ENCODE measurements at places on chromosomes 3 and 15.

DNA sequence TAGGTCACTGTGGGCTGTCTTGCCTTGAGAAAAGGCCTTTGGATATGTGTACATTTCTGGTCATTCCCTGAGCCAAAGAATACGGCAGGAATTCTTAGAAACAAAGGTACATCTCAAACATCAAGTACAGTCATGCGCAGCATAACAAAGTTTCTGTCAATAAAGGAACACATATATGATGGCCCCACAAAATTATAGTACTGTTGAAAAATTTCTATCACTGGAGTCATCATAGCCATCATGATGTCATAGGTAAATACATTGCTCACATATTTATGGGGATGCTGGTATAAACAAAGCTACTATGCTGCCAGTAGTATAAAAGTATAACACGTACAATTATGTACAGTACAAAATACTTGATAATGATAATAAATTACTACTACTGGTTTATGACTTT, 38.9 kb upstream of the NECTIN3 start:
- H3K36me3 ChIP-seq: no peaks in the 10 kb centered on the region
- H3K27me3 ChIP-seq: no peaks in the 10 kb centered on the region
- no peak overlapping the region for H3K4me3 ChIP-seq
- H3K27ac ChIP-seq: no peak overlapping the region
- DNase-seq: no peak

DNA sequence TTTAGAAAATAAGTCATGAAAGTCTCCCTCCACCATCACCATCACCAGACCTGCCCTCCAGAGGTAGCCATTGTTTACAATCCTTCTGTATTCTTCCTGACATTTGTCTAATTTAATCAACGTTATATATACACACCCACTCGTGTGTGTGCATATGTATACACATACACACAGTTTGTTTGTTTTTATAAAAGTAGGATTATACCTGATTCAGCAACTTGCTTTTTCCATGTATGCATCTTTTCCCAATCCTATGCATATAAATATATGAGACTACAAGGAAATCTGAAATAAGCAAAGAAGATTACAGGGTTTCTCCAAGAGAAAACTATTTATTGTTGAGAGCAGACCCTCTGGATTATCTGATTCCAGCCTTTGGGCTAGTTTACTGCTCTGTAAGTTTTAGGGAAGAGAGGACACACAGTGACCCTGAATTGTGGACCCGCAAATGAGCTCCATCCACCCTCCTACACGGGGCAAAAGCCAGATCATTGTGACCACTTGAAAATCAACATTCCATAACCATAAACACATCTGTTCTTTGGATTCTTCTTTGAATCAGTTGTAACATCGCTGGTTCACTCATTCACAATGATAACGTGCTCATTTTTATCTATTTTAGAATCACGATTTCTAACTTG, 104.3 kb downstream of the CPN2 start:
- H3K27ac ChIP-seq: no peak overlapping the region
- H3K4me3 ChIP-seq: no peak overlapping the region

- H3K36me3 ChIP-seq: no peaks in the 10 kb centered on the region
- H3K4me3 ChIP-seq: no peak overlapping the region
- no peaks in the 10 kb centered on the region for H3K4me1 ChIP-seq
- DNase-seq: no peak
Measured at GRCh38 chr15:66800584-66801235, 98.7 kb downstream of the SMAD6 start.

DNA sequence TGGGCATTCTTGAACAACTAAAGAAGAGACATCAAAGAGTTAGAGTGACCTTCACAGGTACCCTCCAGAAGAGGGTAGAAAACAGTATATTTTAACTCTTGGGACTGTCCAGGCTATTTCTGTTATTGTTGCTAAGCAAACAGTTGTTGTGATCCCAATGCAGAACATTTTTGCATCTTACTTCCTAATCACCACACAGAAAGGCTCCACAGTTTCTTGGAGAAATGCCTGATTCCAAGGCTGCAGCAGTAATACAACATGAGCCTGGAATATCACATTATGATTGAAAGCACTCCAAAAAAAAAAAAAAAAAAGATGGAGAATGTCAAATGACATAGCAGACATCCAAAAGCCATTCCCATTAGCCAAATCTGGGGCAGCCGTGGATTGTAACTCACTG, 195.6 kb downstream of the CTNNB1 start:
- H3K4me3 ChIP-seq: no peak overlapping the region
- H3K27me3 ChIP-seq: no peaks in the 10 kb centered on the region
- DNase-seq: no peak
- H3K4me1 ChIP-seq: no peaks in the 10 kb centered on the region
- H3K27ac ChIP-seq: no peak overlapping the region
- no peaks in the 10 kb centered on the region for H3K36me3 ChIP-seq

DNA sequence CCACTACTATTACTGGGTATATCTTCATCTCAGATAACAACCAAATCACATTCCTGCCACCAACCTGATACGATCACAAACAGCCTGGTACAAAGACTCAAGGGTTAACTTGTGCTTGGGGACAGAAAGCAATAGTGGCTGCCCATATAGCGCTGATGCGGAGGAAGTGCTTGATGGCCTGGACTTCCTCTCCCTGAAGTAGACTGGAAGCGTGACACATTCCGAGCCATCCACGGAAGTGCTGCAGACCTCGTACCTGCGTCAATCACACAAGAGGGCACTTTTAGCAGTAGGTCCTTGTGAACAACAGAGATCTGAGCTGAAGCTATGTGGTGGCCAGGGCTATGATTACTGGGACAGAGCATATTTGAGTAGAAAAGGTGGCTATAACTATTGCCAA, 17.3 kb upstream of the C3orf62 start:
- H3K4me1 ChIP-seq: no peaks in the 10 kb centered on the region
- no peak for DNase-seq
- no peaks in the 10 kb centered on the region for H3K27me3 ChIP-seq
- peaks cover 40% of the 10 kb centered on the region for H3K36me3 ChIP-seq
- H3K4me3 ChIP-seq: no peak overlapping the region

GRCh38 chr3:171256445-171257250, 203.6 kb downstream of the TNIK start:
- peaks cover 86% of the 10 kb centered on the region for H3K4me1 ChIP-seq
- no peaks in the 10 kb centered on the region for H3K27me3 ChIP-seq
- DNase-seq: no peak
- peak overlapping the region; percentile 87 for H3K27ac ChIP-seq
- H3K36me3 ChIP-seq: no peaks in the 10 kb centered on the region

DNA sequence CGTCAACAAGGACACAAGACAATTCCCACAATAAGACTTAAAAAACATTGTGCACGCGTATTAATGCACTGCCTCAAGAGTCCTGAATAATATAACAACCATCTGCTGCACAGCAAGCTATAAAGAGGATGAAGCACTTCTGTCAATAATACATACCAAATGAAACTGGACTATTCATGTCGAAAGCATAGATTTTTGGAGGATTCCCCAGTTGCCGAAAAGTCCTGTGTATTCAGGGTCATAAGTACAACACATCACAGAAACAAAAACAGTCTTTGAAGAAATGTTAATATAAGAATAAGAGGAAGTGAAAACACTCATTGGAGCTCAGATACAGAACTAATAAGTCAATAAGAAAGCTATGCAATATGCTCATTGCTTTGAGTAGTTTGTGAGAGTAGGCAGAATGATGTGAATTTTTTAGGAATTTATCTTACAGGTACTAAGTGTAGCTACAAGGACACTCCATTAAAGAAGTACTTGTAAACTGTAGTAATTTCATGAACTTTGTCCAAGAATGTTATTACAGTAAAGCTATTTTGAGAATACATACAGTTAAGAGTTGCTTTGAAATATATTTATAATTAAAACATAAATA, 31.6 kb downstream of the CBLB start:
- peaks cover 26% of the 10 kb centered on the region for H3K4me1 ChIP-seq
- H3K36me3 ChIP-seq: peaks cover 4% of the 10 kb centered on the region
- no peaks in the 10 kb centered on the region for H3K27me3 ChIP-seq
- peak overlapping the region; percentile 86 for H3K27ac ChIP-seq
- peak; percentile 97 for DNase-seq

DNA sequence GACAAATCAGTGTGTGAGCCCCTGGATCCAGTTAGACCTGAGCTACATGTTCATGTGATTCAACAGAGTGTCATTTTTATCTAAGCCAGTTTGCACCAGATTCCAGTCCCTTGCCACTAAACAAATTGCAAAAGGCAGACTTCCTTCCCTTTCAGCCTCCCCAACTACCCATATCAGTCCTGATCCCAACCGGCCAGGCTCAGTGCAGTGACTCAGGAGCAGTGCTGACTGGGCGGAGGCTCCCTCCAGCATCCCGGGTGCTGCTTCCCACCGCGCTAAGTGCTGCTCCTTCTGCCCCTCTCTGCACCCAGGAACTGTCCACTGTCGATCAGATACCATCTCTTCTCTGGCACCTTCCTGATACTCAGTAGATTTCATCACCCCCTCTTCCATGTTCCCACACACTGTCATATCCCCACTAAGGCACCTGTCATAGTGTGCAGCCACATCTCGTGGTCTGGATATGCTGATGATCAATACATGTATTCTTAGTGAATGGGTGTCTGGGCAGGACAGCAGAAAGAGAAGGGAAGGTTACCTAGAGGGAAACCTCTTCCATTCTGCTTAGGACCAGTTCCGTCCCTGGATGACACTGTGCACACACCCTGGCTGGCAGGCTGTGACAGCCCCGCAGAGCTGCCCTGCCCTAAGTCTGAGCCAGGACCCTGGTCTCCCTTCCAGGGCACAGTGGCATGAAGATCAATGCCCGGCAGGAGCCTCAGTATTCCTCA, 108.8 kb upstream of the RAD18 start:
- H3K4me3 ChIP-seq: no peak overlapping the region
- H3K27me3 ChIP-seq: no peaks in the 10 kb centered on the region
- no peaks in the 10 kb centered on the region for H3K4me1 ChIP-seq
- H3K27ac ChIP-seq: no peak overlapping the region
- DNase-seq: no peak

DNA sequence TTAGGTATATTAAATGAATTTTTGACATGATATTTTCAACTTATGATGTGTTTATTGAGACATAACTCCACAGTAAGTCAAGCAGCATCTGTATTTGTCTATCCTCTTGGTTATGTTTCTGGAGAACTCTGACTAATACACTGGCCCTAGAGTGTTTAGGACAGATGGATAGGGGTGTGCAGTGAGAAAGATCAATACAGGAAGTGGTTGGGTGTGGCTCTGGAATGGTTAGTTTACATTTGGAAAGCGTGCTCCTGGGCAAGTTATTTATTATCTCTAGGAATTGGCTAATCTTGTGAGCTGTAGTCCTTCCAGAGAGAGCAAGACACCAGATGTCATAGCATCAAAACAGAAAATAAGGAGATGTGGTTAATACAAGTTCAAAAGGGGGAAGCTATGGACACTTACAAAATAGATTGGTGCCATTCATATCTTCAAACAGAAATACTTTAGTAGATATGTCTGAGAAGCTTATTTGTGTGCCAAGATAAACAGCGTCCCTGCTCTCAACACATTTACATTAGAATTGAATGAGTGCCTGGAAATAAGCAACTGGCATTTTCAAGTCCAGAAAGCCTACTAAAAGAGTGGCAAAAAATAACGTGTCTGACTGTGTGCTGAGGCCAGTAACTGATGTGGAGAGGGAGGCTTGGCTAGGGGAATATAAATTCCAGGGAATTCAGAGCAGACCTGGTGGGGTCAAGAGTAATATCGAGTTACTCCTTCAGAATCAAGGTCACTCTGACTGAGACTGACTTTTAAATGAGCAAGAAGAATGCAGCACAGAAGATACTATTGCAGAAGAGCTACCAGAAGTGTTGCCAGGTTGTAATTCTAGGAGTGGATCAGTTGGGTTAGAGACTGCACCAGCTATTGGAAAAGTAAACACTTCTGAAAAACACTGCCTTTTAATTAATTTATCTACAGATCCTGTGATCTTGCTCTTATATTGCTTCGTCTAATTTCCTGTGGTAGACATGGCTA, 33.4 kb upstream of the PLAAT1 start:
- H3K27me3 ChIP-seq: no peaks in the 10 kb centered on the region
- DNase-seq: no peak
- H3K4me1 ChIP-seq: no peaks in the 10 kb centered on the region
- no peak overlapping the region for H3K4me3 ChIP-seq

DNA sequence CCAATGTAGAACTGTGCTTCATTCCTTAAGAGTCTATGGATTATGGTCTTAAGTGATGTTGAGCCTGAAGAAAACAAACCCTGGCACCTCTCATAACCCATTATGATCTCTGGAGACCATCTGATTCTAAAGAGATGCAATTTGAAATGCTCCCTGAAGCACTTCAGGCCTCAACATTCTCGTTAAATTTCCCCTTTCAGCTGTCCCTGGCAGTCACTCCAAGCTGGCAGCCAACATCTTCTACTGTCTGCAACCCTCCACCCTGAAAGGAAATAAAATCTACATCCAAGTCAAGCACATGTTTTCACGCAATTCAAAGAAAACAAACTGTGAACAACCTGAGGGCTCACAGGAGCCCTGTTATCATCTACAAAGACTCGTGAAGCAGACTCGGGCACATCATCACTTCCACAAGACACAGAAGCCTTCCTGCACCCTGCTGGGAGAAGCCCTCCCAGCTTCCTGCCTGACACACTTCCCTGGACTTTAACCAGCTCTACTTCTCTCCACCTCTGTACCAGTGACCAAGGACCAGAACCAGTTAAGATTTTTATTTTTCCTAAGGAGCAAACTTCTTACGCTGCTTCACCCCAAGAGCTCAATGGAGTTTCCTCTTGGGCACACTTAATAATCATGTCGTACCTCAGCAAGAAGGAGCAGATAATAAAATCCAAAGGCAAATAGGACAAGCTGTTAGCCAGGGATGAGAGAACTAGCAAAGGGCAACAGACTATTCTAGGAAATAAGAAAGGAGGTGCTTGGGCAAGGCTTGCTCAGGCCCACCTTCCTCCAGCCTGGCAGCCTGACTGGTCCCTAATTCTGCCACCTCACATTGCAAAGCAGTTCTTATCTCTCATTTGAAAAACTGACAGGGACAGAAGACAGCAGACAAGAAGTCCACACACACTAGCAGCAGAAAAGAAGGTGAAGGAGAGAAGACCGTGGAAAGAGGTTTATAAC, 67.1 kb downstream of the MAGI1 start:
- no peaks in the 10 kb centered on the region for H3K27me3 ChIP-seq
- H3K4me1 ChIP-seq: no peaks in the 10 kb centered on the region
- H3K36me3 ChIP-seq: no peaks in the 10 kb centered on the region
- no peak overlapping the region for H3K4me3 ChIP-seq

DNA sequence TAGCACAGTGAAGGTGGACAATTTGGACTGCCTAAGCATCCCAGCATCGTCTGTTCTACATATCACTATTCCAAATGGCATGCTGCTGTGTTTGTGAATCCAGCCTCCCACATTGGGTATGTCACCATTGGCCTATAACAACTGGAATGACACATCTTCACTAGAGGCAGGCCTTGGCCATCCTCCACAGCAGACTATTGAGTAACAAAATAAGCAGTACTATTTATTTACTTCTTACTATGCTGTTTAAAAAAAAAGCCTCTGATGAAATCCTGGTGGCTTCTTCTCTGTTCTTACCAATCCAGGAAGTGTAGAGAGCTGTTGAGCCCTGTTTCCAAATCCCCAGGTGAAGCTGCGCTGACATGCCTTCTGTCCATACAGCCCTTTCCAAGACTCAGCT, 30.6 kb upstream of the CERS3 start:
- no peak overlapping the region for H3K4me3 ChIP-seq
- H3K4me1 ChIP-seq: no peaks in the 10 kb centered on the region
- H3K27me3 ChIP-seq: no peaks in the 10 kb centered on the region
- no peak for DNase-seq
- H3K36me3 ChIP-seq: no peaks in the 10 kb centered on the region

- no peak overlapping the region for H3K27ac ChIP-seq
- peaks cover 7% of the 10 kb centered on the region for H3K27me3 ChIP-seq
- peaks cover 8% of the 10 kb centered on the region for H3K4me1 ChIP-seq
- no peak overlapping the region for H3K4me3 ChIP-seq
- DNase-seq: no peak
Measured at GRCh38 chr3:71062037-71062932, 521.2 kb downstream of the FOXP1 start.
